ENCODE measurements at places on chromosomes 12 and 14. TPM values are rescaled to one million over a fixed set of nuclear protein-coding genes. Genes with fewer than 3 reads are reported as not detected.

DNA sequence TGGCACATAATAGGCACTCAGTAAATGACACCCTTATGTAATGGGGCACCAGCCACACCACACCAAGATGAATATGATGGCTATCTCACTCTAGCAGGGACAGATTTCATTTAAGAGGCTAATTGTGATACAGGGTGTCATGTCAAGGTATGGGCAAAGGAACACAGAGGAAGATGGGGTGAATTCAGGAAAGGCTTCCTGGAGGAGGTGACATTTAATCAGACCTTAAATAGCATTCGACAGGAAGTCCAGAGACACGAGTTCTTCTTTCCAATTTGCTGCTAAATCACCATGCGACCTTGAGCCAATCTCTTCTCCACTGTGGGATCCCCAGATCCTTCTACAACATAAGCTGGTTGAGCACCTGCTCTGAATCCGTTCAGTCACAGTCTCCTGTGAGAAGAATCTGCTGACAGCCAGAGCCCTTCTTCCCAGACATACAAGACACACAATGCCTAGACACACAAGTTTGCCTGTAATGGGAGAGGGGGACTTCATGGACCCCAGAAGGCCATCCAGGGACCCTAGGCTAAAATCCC, 1.5 kb upstream of the DTX1 start:
- no peak for DNase-seq

The EML5 gene
- 3.3 TPM for polyA plus RNA-seq

DNA sequence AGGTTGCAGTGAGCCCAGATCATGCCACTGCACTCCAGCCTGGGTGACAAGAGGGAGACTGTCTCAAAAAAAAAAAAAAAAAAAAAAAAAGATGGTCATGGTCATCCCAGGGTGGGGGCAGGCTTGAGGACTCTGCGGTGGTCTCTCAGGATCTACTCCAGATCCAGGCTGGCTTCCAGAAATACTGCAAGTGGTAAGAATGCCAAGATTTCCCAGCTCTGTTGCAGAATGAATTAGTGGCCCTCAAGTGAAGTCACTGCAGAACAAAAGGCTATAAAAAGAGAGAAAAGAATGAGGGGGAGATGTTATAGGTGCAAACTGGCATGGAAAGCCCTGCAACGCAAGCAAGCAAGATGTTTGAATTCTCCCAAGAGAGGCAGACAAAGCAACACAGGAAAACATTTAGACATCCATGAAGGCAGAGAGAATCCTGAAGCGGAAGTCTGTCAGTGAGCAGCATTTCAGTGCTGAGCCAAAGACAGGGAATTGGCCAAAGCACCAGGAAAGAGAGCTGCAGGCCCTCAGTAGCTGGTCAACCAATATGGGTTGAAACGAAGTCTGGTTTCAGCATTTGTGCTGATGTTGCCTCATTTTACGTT, 31.9 kb upstream of the ETFBKMT start:
- DNase-seq = no peak

The TRPV4 gene
- 18.8 TPM for polyA plus RNA-seq

The ZFC3H1 gene
- polyA plus RNA-seq = 52.4 TPM

GRCh38 chr12:67853204-67853603, 136.0 kb upstream of the IFNG-AS1 start:
- no peak for DNase-seq

GRCh38 chr12:64522316-64522715, 70.4 kb downstream of the TBK1 start:
- no peak for DNase-seq

- DNase-seq = no peak
These were observed 131.6 kb downstream of the SEC23A start for GRCh38 chr14:38971258-38971921.

DNA sequence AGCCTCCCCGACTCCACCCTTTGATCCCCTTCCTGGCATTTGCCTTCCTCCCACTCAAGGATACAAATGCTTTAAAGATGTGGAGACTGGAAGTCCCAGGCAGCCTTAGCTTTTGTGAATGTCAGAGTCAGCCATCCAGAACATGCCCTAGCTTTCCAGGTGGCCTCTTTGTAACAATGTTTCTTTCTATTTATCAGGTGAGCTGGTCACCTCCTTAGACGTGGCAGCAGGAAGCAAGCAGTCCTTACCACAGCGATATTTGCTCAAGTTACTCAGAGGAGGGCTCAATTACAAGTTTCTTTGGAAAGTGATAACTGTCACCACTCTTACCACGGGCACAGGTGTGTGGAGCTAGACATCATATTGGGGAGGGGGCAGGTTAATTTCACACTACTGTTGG, 4.9 kb downstream of the GALNT6 start:
- no peak for DNase-seq

DNA sequence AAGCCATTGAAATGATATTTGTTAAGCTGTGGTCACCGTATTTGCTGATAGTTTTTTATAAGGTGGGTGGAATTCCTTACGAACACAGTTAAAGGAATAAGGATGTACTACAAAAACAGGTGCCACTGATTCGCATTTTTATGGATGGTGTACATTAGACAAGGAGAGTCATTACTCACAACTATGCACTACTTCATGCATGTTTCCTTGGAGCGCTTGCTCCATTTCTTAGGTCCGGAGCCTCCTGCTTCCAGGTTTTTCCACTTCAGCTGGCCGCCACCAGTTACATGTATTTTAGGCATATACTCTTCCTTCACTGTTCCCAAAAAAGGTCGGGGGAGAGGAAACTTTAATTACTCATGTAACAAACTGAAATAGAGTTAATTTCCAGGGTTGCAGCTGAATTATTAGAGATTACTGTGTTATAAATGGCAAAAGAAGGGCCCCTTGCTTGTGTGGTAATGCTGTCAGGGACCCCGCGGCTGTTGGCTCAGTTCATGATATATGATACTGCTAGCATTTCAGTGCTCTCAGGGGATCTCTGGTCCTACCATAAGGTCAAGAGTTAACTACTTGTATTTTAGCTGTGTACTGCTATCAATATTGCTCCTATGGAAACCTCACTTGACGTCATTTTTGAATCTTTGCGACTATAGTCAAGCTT, 454.7 kb downstream of the NPAS3 start:
- DNase-seq = no peak

- DNase-seq = peak; percentile 7
These were observed 207.2 kb upstream of the SRRM4 start for GRCh38 chr12:118773956-118774723.

GRCh38 chr14:101561145-101561896, at the start of gene DIO3:
DIO3 (plus strand) TSS chr14:101561495.
- DNase-seq = peak; percentile 35

- no peak for DNase-seq
These were observed 32.7 kb upstream of the YARS2 start for GRCh38 chr12:32788405-32788804.

GRCh38 chr14:105861985-105862465, 335.6 kb downstream of the TMEM121 start:
- DNase-seq = no peak

The FAM181A gene
- polyA plus RNA-seq = not detected

- no peak for DNase-seq
These were observed 217.3 kb downstream of the PPM1H start for GRCh38 chr12:62717643-62718042.

The DCN gene
- polyA plus RNA-seq = 459 TPM

The RNASE7 gene
- 0.42 TPM for polyA plus RNA-seq

The DBX2 gene
- polyA plus RNA-seq = not detected

- no peak for DNase-seq
These were observed 81.9 kb upstream of the PELI2 start for GRCh38 chr14:56036353-56036752.

Data from renal cortex interstitium (tissue), 15 donors.